Pancreas (tissue), 10 donors: ENCODE measurements at places on chromosomes 12 and 14.

DNA sequence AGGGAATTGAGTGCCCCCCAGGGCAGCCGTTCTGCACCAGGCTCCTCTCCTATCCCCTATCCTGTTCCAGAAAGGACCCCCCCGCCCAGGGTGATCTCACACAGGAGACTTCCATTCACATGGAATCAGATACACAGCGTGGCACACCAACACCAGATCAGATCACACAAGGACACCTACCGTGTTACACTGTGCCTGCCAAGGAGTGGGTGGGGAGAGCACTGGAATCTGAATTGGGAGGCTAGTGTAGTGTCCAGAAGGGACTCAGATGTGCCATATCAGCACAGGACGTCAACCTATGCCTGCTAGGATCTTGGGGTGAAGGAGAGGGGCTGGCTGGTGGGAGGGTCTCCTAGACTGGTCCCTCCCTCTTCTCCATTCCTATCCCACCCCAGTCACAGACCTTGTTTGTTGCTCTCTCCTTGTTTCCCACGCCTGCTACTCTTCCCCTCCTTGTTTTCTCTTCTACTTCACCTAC is 2.3 kb downstream of the PTMS start:
- H3K27me3 ChIP-seq: no peaks in the 10 kb centered on the region
- H3K27ac ChIP-seq: no peak overlapping the region
- peaks cover 25% of the 10 kb centered on the region for H3K4me1 ChIP-seq
- no peaks in the 10 kb centered on the region for H3K36me3 ChIP-seq
- H3K4me3 ChIP-seq: no peak overlapping the region
- no peak for DNase-seq

DNA sequence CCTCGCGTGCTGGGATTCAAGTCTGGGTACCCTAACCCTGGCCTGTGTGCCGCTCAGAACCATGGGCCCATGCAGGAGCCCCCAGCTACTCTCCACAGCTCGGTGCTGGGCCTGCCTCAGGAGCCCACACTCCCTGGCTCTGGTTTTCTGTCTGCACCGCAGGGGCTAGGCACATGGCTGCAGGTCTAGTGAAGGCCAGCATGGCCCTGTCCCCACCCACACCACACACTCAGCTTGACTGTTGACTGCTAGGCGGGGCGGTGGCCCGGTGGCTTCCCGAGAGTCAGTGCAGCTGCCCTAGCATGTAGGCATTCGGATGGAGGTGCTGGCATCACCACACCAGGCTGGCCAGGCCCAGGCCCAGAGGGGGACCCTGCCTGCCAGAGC is 7.9 kb downstream of the INF2 start:
- no peak for DNase-seq
- no peak overlapping the region for H3K4me3 ChIP-seq
- no peaks in the 10 kb centered on the region for H3K27me3 ChIP-seq
- H3K4me1 ChIP-seq: no peaks in the 10 kb centered on the region
- H3K27ac ChIP-seq: no peak overlapping the region
- H3K36me3 ChIP-seq: no peaks in the 10 kb centered on the region

DNA sequence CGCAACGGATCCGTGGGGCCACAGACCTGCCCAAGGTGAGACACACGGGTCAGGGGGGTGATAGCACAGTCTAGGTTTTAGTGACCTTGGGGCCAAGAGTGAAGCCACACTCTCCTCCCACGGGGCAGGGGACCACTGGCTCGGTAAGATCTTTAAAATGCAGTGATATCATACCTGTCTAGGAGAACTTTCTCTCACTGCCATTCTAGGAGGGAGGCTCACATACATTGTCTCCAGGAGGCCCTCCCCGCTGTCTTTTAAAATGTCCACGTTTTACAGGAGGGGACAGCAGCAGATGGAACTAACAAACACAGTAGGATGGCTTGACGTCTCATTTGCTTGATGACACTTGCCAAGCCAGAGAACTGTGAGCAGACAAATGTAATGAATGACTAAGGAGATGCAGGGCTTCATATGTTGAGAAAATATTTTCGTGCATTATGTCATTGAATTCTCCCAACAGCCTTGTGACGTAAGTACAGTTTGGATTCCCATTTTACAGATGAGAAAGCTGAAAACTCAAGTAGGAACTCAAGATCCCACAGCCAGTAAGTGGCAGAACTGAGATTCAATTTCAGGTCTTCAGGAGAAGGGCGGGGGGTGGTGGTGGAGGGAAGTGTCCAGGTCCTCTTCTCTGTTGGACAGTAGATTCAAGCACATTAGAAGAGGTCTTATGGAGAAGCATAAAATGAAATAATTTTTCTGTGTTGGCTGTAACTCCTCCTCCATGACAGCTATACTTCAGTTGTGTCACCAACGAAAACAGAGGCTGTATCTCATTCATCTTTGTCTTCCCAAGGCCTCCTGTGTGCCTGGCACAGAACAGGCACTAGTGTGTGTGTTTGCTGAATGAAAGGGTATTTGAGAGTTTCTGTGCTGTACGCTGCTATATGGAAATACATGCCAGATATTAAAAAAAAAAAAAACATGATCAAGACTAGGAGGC is 2.1 kb downstream of the VASH1 start:
- no peak for DNase-seq
- no peak overlapping the region for H3K27ac ChIP-seq
- H3K4me1 ChIP-seq: no peaks in the 10 kb centered on the region
- H3K4me3 ChIP-seq: peak overlapping the region; percentile 81
- no peaks in the 10 kb centered on the region for H3K27me3 ChIP-seq

DNA sequence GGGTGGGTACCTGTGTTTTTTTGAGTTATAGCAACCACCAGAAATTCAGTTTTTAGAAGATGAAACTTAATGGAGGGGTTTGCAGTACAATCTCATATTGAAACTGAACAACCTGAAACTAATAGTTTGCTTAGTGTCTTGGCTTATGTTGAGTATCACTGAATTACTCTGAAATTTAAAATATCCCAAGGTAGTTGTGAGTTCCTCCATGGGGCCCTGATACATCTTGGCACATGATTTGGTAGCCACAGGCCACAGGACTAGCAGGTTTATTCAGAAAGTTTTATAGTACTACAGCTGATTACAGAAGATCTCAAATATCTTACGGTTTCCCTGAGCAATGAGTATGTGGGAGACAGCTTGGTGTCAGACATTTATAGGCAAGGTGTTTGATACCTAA is 10.4 kb downstream of the PTGES3 start:
- no peak overlapping the region for H3K27ac ChIP-seq
- H3K27me3 ChIP-seq: no peaks in the 10 kb centered on the region
- H3K4me3 ChIP-seq: no peak overlapping the region
- no peaks in the 10 kb centered on the region for H3K36me3 ChIP-seq
- H3K4me1 ChIP-seq: no peaks in the 10 kb centered on the region

GRCh38 chr14:64768401-64769095 is 64.3 kb downstream of the PLEKHG3 start:
- no peak for DNase-seq
- no peaks in the 10 kb centered on the region for H3K36me3 ChIP-seq
- no peak overlapping the region for H3K4me3 ChIP-seq
- peaks cover 6% of the 10 kb centered on the region for H3K4me1 ChIP-seq
- H3K27me3 ChIP-seq: no peaks in the 10 kb centered on the region
- no peak overlapping the region for H3K27ac ChIP-seq

GRCh38 chr14:22113401-22113800 is 439.8 kb upstream of the OR4E1 start:
- DNase-seq: no peak
- no peaks in the 10 kb centered on the region for H3K36me3 ChIP-seq
- no peak overlapping the region for H3K4me3 ChIP-seq
- no peaks in the 10 kb centered on the region for H3K4me1 ChIP-seq
- H3K27ac ChIP-seq: no peak overlapping the region

- DNase-seq: no peak
- H3K36me3 ChIP-seq: no peaks in the 10 kb centered on the region
- peak within 1 kb of the TSS; percentile 70 for H3K27ac ChIP-seq
- no peaks in the 10 kb centered on the region for H3K4me1 ChIP-seq
- H3K27me3 ChIP-seq: no peaks in the 10 kb centered on the region
- peak within 1 kb of the TSS; percentile 24 for H3K4me3 ChIP-seq
Observed at GRCh38 chr14:100825713-100826331, at the start of gene MEG3. Gene MEG3 (plus strand): TSS chr14:100826118.

DNA sequence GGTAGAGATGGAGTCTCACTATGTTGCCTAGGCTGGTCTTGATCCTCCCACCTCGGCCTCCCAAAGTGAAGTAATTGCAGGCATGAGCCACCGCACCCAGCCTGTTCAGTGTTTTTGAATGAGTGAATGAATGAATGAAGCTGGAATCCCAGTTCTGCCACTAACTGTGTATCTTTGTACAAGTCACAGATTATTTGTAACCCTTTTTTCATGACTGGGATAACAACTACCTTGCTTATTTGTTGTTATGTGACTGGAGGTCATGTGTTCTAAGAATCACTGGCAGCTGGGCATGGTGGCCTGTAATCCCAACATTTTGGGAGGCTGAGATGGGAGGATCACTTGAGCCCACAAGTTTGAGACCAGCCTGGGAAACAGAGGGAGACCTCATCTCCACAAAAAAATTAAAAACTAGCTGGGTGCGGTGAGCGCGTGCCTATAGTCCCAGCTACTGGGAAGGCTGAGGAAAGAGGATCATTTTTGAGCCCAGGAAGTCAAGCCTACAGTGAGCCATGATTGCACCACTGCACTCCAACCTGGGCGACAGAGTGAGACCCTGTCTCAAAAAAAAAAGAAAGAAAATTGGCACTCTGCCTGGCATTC is 13.3 kb upstream of the NUMB start:
- DNase-seq: no peak
- H3K36me3 ChIP-seq: no peaks in the 10 kb centered on the region
- no peak overlapping the region for H3K4me3 ChIP-seq
- no peak overlapping the region for H3K27ac ChIP-seq
- H3K27me3 ChIP-seq: no peaks in the 10 kb centered on the region

DNA sequence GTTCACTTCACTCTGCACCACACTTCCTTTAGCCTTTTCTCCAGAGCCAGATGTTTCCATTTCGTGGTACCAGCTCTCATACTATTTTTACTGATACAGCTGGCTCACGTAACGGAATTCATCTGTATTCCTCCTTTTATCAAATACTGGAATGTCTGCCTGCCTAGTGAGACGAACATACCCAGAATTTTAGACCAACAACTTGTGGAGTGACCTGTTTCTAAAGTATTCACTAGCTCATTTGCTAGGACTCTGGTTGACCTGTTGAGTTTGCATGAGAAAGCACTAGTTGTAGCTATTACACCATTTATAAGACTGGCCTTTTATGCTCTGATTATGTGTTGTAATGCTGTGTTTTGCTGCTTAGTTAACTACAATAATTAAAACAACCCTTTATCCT is 22.6 kb downstream of the KCNA5 start:
- no peak overlapping the region for H3K27ac ChIP-seq
- no peak overlapping the region for H3K4me3 ChIP-seq
- no peak for DNase-seq
- H3K4me1 ChIP-seq: no peaks in the 10 kb centered on the region

DNA sequence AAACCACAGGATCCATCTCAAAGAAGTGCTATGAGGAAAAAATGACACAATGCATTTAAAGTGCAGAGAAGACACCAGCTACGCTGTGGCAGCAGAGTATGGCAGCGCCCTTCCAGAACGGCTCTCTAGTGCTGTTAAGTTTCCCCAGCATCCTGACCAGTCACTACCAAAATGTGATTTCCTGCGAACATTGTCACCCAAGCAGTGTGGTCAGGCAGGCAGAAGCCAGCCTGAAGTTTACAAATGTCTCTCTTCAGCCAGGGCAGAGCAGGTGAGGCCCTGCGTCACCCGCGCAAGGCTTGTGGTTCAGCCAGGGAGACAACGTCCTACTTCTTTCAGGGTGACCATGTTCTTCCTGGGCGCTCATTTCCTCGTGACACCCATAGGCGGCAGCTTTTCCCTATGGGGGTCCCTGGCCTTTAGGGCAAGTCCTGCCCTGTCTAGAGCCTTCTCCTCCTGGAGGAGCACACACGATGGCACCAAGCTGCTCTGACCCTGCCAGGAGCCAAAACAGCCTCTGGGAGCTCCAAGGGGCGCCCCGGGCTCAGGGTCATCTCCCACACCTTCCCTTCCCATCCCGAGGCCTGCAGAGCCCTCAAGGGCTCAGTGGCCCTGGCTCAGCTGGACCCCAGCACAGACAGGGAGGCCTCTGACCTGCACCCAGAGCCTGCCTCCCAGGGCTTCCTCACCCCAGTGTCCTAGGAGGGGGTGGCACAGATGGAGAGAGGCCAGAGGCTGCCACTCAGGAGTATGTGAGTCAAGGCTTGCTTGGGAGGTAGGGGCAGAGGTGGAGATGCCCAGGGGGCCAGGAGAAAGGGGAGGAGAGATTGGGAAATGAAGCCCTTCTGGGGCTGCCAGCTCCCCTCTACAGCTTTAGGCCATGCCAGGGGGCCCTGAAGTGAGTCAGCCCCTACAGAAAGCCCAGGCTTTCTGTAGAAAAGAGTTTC is 41.9 kb downstream of the PSMA6 start:
- no peak overlapping the region for H3K4me3 ChIP-seq
- H3K36me3 ChIP-seq: no peaks in the 10 kb centered on the region
- H3K4me1 ChIP-seq: peaks cover 29% of the 10 kb centered on the region
- H3K27me3 ChIP-seq: no peaks in the 10 kb centered on the region

DNA sequence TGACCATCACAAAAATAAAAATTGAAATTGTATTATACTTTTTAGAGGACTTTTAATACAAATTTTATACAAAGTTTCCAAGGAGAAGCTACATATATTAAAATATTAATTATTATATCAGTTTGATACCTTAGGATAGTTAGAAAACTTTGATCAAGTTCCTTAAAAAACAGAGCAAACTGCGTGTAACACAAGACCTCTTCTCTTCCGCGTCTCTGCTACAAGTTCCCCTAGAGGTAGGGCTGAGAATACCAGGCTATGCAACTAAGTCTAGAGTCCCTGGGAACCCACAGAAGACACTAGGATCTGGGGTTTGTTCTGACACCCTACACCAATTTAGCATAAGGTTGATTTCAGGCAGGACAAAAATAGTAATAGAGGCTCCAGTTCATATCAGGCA is 319.0 kb downstream of the FOXG1 start:
- no peaks in the 10 kb centered on the region for H3K4me1 ChIP-seq
- no peaks in the 10 kb centered on the region for H3K36me3 ChIP-seq
- no peak overlapping the region for H3K4me3 ChIP-seq
- no peaks in the 10 kb centered on the region for H3K27me3 ChIP-seq

DNA sequence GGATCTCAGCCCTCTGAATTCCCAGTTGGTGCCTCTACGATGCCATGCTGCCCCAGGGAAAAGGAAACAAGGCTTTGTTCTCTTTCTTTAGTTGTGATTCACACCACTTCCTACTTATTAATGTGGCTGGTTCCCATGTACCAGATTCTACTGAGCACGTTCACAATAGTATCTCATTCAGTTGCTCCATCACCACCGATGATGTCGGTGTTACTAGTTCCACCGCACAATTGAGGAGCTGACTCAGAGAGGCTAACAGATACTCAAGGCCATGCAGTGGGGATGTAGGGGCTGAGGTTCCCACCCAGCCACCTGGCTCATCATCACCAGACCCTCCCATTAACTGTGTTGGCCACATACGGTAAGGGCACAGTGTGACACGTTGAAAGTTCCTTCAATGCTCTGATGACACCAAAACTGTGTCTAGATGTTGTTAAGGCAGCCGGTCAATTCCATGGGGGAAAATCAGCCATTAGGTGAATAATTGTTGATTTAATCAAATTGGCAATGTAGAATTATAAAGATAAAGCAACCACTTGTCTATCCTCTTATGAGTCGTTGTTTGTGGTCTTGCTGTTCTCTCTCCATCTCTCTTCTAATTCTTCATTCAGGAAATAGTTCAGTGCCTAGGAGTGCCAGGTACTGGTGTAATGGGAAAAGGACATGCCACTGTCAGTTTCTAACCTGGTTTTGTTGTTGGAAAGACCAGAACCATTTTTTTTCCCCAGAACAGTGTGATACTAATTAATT is 244.2 kb upstream of the CRY1 start:
- no peaks in the 10 kb centered on the region for H3K27me3 ChIP-seq
- H3K4me1 ChIP-seq: no peaks in the 10 kb centered on the region
- no peak overlapping the region for H3K27ac ChIP-seq
- H3K4me3 ChIP-seq: no peak overlapping the region
- no peaks in the 10 kb centered on the region for H3K36me3 ChIP-seq
